Effector memory CD4-positive, alpha-beta T cell (primary cell): ENCODE measurements at places on chromosomes 2 and 18.

DNA sequence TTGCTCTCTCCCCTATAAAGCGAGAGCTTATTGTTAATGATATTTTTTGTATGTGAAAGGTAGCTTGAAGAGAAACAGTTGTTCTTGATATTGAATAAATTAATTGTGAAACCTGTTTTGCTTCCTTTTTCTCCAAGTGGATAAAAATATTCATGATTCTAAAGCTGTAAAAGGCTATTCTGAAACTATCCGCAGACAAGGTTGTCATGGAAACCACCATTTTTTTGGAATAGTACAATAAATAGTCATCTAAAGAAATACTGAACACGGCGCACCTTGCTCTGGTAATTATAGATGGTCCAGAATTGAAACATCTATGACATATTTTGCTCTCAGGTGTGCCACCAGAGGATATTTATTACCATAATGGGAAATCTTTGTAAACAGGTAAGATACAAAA is 1103.0 kb upstream of the SLC39A10 start:
- DNase-seq = no peak

GRCh38 chr2:145124085-145124484 is 604.2 kb upstream of the ZEB2 start:
- no peak for DNase-seq

- no peak for DNase-seq
These were observed 4.7 kb downstream of the AGAP1 start for GRCh38 chr2:235498541-235498940.

GRCh38 chr2:29192526-29192925 is 77.3 kb downstream of the CLIP4 start:
- no peak for DNase-seq
